ENCODE measurements at places on chromosomes 4 and X. TPM values are rescaled to one million over a fixed set of nuclear protein-coding genes. Genes with fewer than 3 reads are reported as not detected.

DNA sequence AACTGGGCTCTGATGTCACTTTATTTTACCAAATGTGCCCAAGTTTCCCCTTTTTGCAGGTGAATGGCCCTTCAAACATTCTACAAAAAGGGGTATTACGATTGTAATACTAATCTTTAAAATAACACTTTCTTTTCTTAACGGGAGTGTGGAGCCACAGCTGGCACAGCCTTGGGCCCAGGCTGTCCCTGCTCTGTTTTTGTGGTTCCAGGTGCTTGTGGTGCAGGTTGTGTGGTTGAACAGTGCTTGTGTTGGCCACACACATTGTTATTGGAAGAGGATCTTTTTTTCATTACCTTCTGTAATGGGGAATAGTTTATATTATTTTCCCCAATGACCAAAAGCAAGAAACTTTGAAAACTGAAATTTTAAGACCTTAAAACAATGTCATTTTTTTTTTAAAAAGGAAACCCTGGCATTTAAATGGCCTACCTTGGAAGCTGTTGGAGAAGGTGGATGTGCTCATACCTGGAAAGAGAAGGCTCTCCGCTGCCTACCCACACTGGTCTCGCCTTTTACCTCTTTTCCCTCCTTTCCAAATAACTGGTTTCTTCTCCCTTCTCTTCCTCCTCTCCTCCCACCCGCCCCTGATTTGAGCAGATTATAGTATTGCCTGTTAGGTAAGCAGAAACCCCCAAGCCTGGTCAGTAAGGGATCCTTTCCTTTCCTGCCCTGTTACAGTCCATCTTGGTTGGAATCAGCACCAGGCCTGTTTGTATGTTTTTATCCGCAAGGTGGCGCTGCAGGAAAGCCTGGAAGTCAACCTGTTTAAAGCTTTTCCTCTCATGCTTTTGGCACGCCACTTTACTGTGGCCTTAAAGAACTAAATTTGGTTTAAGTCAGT lies 28.6 kb downstream of the HADH start:
- peak; percentile 94 for DNase-seq

DNA sequence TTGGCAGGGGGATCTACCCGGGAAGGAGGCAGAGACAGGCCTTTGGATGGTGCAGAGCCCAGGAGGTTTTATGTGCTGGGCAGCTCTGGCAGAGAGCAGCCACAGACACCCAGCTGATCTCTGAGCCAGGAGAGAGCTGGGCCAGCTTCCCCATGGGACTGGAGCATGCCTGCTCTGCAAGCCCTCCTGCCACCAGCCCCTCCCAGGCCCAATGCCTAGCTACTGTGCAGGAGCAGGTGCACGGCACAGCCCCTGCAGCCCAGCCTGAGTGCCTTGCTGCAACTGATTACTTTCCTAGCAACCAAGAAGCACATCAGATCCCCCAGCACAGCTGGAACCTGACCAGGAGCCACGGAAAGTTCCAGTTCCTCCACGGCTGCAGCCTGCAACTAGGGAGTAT lies 57.8 kb upstream of the BEND2 start:
- DNase-seq = no peak

GRCh38 chr4:137129441-137129840 lies 402.9 kb downstream of the PCDH18 start:
- no peak for DNase-seq

DNA sequence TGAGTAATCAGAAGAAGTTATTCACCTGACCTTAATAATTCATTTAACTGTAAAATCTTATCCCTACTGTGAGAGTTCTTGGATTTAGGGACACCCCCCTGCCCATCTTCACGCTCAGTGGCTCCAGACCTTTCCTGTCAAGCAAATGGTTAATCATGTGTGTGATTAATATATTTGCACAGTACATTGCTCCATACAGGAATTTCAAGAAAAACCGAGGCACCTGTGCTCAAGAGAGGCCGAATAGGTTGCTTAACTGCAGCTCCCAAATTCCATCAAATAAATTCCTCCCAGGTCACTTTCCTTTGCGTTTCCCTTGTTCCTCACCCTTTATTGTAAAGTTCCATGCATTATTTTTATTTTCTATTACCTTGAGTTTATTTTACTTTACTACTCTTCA lies 119.5 kb downstream of the STOX2 start:
- DNase-seq = no peak

DNA sequence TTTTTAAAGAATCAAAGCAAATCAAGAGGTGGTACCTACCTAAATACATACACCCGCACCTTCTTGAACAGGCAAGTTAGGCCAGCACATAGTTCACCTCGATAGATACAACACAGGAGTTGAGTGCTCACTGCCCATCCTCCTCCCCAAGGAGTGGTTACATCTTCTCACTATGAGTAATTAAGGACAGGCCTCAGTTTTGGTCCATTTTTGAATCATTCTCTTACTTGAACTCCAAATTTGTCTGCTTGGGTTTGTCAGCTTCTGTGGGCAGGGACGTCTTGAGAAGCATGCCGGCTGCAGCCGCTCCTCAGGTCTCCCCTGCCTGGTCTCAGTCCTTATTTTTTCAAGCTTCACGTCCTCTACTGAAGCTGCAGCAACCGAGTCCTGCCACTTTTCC lies 190.6 kb upstream of the RBPJ start:
- no peak for DNase-seq

GRCh38 chr4:41935652-41936021 lies 408 bp downstream of the TMEM33 start:
- DNase-seq = no peak

- no peak for DNase-seq
Observed at GRCh38 chr4:7736436-7737267, 203.0 kb downstream of the AFAP1 start.

GRCh38 chr4:186040316-186040715 lies 28.6 kb upstream of the TLR3 start:
- no peak for DNase-seq

- no peak for DNase-seq
Observed at GRCh38 chrX:108699368-108699767, 37.0 kb downstream of the IRS4 start.

DNA sequence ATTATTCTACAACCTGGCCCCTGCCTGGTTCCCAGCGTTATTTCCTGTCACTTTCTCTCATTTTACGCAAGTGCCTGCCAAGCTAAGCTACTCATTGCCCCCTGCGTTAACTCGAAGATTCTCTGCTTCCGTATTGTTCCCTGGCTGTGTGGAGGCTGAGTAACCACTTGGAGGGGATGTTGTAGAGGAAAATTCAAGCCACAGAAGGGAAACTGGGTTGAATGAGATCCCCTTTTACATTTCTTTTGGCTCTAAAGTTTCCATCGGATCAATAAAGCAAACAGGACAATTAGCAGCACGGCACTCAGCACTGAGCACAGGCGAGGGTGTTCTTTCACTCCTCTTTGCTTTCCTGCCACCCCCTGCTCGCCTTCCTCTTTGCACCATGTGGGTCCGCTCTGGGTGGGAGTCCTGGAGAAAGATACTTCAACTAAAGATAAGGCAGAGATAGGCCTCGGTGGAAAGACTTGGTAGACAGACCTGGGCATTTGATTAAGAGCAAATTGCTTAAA lies 4.2 kb upstream of the TMSB4X start:
- peak; percentile 80 for DNase-seq

GRCh38 chrX:24703185-24703494 lies 9.4 kb downstream of the POLA1 start:
- DNase-seq = no peak

- no peak for DNase-seq
Observed at GRCh38 chr4:77268108-77268507, 111.1 kb downstream of the CCNG2 start.

DNA sequence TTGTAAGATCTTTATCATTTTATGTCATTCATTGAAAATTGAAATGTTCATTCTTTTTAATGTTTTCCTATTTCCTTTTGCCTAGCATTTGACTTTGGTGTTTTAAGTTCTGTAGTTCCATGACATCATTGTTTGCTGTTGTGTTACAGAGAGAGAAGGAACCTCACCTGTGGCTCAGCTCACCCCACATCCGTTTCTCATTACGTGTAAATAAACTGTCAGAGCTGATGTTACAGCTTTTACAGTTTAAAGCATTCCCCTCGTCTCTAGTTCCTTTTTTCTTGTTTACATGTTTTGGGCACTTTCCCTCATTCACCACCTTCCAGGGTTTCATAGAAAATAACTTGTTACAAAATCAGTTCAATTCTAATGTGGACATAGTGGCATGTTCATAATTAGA lies 137.2 kb downstream of the FNIP2 start:
- no peak for DNase-seq

DNA sequence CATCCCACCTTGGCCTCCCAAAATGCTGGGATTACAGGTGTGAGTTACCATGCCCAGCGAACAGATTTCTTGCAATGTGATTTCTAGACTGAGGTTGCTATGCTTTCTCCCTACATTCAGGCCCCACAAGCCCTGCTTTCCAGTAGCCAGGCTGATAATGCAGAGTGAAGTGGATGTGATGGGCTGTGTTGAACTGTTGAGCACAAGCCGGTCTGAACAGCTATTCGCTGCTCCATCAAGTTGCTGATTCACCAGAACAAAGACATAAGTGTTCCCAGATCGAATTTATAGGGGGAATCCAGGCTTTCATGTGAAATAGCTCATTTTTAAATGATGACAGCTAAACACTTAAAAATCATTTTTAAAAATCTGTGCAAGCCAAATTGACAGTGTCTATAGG lies 8.0 kb downstream of the NIPAL1 start:
- DNase-seq = no peak

GRCh38 chrX:136130931-136131833 lies 16.2 kb upstream of the FHL1 start:
- no peak for DNase-seq

DNA sequence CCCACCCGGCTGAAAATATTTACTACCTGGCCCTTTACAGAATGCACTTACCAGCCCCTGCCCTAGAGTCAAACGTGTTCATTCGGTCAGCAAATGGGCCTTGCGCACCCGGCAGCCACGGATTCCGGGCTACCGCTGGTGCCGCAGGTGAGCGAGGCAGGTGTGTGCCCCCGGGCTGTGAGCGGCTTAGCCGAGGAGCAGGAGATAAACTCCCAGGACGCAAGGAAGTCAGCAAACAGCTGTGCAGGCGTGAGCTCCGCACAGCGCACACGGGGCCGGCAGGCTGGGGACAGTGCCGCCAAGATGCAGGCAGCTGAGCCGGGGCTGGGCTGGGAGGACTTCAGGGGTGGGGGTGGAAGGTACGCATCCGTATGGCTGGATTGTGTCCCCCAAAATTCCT lies 211.2 kb upstream of the PSAPL1 start:
- DNase-seq = no peak

- DNase-seq = peak; percentile 50
Observed at GRCh38 chr4:127113844-127114362, 518.9 kb upstream of the INTU start.

- DNase-seq = no peak
Observed at GRCh38 chr4:148854203-148854602, 412.0 kb upstream of the NR3C2 start.

DNA sequence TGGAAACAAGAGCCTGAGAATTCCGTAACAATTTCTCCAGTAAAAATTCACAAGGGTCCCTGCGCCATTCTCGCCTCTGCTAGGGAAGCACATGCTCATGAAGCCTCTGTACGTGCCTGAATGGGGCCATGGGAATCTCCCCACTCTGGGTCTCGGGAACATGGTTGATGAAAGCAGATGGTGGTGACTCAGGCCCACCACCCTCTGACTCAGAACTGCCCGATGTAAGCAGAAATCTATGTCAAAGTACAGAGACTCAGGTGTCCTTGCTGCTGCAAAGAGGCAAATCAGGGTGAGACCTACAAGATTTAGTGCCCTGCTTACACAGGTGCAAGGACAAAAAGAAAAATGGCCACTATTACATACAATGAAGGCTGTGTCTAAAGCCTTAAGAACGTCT lies 65.0 kb downstream of the SCD5 start:
- no peak for DNase-seq

GRCh38 chrX:155086202-155086840 lies 15.0 kb downstream of the BRCC3 start:
- peak; percentile 85 for DNase-seq

GRCh38 chrX:41153957-41154356 lies 68.7 kb downstream of the USP9X start:
- DNase-seq = no peak

- peak; percentile 68 for DNase-seq
Observed at GRCh38 chr4:121998024-121998423, 46.2 kb upstream of the TRPC3 start.

DNA sequence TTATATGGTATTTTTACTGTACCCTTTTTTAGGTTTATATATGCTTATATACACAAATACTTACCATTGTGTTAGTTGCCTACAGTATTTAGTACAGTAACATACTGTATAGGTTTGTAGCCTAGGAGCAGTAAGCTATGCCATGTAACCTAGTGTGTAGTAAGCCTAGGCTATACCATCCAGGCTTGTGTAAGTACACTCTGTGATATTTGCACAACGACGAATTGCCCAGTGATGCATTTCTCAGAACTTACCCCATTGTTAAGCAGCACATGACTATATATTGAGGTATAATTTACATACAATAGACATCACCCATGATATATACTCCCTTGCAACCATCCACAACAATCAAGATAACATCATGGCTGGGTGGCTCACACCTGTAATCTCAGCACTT lies 40.1 kb downstream of the STAG2 start:
- no peak for DNase-seq

GRCh38 chr4:48149827-48150370 lies 15.8 kb upstream of the TXK start:
- no peak for DNase-seq

- DNase-seq = no peak
Observed at GRCh38 chr4:147547314-147548056, 66.6 kb downstream of the EDNRA start.

- no peak for DNase-seq
Observed at GRCh38 chr4:101987623-101988243, 197.2 kb downstream of the BANK1 start.

DNA sequence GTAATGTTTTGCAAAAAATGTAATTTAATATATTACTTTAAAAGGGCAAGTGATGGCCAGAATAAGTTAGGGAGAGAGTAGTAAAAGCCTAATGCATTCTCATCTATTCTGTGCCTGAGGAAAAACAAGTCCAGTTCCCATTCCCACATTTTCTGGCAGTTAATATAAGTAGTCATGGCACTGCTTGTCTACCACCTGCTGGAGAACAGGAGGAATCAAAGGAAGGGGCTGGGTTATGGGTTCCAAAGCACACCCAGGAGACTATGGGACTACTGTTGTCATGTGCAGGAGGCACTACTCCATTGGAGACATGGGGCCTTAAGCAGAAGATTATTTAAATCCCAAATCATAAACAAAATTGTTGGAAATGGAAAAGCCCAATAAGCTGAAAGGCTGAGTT lies 2618.6 kb downstream of the ARAP2 start:
- peak; percentile 52 for DNase-seq

- DNase-seq = no peak
Observed at GRCh38 chr4:32460972-32461371, 1740.8 kb downstream of the PCDH7 start.

- no peak for DNase-seq
Observed at GRCh38 chr4:42915484-42915883, 23.0 kb downstream of the GRXCR1 start.

GRCh38 chrX:46587753-46588171 lies 14.2 kb downstream of the CHST7 start:
- peak; percentile 57 for DNase-seq

- no peak for DNase-seq
Observed at GRCh38 chr4:129246145-129246544, 150.2 kb downstream of the C4orf33 start.

NHSL2 gene
- 11.2 TPM for total RNA-seq

TMEM35A gene
- total RNA-seq = 0.73 TPM

GAGE2A gene
- total RNA-seq = not detected

TCEAL1 gene
- total RNA-seq = 4.9 TPM

SULT1B1 gene
- not detected for total RNA-seq

OPN1MW3 gene
- total RNA-seq = not detected

CCDC120 gene
- 14.0 TPM for total RNA-seq

GAGE12J gene
- total RNA-seq = not detected

AKAP14 gene
- 0.29 TPM for total RNA-seq

TXK gene
- total RNA-seq = 0.68 TPM

SLC4A4 gene
- total RNA-seq = 5.9 TPM

CEP44 gene
- 16.2 TPM for total RNA-seq

OPHN1 gene
- 2.9 TPM for total RNA-seq
